ENCODE measurements at places on chromosomes 7 and 10. TPM values are rescaled to one million over a fixed set of nuclear protein-coding genes. Genes with fewer than 3 reads are reported as not detected.

Gene COL1A2
- 106 TPM for total RNA-seq

Gene MRM2
- total RNA-seq, result 18.9 TPM

Gene KAZALD1
- 3.1 TPM for total RNA-seq

Gene DLX6
- total RNA-seq, result 0.81 TPM

Gene PRKCQ
- 45.7 TPM for total RNA-seq

Gene NEUROD6
- not detected for total RNA-seq

Gene CALML3
- total RNA-seq, result 0.24 TPM

Gene RGR
- total RNA-seq, result not detected

Gene GFRA1
- total RNA-seq, result 6.5 TPM

Gene AGR2
- total RNA-seq, result 2.6 TPM

Gene COA1
- 59.4 TPM for total RNA-seq

Gene CBLL1
- 33.2 TPM for total RNA-seq

All from thyroid gland (tissue), 4 donors.